ENCODE measurements at places on chromosomes 2 and 18. TPM values are rescaled to one million over a fixed set of nuclear protein-coding genes. Genes with fewer than 3 reads are reported as not detected.

The GCG gene
- not detected for total RNA-seq

The UGT1A3 gene
- not detected for total RNA-seq

- no peak for DNase-seq
Measured at GRCh38 chr2:159317392-159318088, 31.0 kb upstream of the WDSUB1 start.

GRCh38 chr2:173715441-173715840 is 249.7 kb downstream of the SP3 start:
- DNase-seq, result no peak

The LIMS3 gene
- 0.91 TPM for total RNA-seq

The AKAIN1 gene
- total RNA-seq, result not detected

DNA sequence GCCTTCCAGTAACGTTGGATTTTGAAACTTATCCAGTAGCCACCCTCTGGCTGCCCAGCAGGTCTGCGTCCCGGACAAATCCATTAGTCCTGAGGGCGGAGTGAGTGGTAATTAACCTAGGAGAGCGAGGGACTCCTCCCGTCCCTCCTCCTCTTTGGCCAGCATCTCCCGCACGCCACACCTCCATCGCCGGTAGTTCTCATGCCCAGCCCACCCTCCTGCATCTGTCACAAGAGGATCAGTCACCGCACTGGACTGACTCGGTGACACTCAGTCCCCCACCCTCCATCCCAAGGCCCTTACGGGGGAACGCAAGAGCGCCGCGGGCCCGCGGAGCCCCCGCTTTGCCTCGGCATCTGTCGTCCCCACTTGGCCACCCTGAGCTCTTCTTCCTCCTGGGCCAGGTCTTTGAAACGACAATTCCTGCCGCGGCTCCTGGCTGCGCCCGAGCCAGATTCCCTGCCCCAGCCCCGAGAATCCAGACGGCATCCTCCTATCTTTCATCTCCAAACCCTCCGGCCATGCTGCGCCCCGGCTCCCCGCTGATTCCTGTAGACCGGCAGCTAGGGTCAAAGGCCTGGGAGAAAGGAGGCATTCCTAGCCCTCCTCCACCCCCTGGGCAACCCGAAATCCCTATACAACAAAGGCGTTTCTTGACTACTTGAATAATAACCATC is 77.5 kb downstream of the EIF2AK3 start:
- no peak for DNase-seq

DNA sequence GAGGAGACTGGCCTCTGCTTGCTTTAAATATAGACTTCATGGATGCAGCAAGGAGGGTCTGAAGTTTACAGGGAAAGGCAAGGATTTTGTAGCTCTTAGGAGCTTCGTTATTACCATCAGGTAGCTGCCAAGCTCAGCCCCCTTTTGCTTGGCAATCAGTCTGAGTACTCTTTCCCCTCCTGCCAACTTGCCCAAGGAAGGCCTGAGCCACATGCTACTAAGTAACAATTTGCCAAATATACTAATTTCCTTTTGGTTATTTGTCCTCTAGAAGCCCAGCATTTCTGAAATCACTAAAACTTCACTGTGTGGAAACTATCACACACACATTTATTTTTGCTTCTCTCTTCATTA is 85.5 kb upstream of the ITPRID2 start:
- no peak for DNase-seq

The KCNF1 gene
- total RNA-seq, result not detected

The EFEMP1 gene
- not detected for total RNA-seq

The STARD6 gene
- total RNA-seq, result not detected

DNA sequence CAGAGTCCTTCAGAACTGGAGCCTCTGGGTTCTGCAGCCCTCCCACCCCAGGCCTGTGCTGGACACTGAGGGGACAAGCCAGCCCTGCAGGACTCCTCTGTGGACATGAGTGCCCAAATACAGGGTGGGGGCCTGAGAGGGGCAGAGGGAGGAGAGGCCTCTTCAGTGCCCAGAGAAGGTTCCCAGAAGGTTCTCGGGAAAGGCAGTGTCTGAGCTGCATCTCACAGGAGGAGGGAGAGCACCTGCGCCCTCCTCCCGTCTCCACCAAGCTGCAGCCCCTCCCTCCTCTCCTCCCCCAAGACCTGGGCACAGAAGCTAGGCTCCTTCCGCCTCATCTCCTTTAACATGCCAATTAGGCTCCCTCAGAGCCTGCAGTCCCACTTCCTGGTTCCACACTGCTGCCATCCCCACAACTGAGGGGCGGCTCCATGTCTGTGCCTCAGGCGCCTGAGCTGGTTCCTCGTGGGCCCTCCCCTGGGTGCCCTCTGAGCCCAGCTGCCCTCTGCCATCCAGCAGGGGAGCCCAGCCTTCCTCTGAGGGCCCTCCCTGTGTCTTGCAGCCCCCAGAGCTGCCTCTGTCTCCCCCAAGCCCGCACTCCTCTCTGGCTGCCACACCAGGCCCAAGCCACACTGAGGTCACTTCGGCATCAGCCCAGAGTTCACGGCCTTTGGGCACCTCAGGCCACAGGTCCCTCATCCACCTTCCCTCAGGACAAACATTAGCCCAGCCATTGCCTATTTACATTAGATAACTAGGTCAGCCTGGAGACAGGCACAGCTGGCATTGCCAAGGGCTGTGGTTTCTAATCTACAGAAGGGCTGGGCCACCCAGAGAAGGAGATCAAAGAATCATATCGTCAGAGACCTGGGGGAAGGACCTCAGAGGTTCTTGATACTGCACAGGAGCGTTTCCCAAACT is 28.9 kb downstream of the KCNK3 start:
- no peak for DNase-seq

DNA sequence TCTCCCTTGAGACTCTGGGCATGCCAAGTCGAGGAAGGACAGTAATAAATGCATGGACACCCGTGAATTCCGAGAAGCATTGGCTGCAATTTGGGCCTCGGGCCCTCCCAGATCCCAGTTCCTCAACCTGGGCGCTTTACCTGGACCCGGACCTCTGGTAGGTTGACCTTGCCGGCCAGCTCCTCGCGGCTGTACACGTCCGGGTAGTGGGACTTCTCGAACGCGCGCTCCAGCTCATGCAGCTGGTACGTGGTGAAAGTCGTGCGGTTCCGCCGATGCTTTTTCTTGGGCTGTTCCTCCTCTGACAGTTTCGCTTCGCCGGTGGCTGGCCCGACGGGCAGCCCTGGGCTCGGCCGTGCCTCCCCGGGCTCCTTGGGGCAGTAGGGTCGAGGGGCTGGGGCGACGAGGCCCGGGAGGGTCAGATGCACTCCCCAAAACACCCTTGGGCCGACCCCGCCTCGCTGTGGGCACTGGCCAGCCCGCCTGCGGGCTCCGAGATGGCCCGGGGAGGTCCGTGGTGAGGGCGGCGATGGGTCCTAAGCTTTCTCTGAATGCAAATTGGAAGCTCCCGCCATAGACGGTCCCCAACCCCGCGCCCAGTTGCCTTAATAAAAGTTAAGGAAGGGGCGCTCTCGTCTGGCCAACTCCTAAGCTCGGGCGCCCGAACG is 899 bp downstream of the RAX start:
- no peak for DNase-seq

DNA sequence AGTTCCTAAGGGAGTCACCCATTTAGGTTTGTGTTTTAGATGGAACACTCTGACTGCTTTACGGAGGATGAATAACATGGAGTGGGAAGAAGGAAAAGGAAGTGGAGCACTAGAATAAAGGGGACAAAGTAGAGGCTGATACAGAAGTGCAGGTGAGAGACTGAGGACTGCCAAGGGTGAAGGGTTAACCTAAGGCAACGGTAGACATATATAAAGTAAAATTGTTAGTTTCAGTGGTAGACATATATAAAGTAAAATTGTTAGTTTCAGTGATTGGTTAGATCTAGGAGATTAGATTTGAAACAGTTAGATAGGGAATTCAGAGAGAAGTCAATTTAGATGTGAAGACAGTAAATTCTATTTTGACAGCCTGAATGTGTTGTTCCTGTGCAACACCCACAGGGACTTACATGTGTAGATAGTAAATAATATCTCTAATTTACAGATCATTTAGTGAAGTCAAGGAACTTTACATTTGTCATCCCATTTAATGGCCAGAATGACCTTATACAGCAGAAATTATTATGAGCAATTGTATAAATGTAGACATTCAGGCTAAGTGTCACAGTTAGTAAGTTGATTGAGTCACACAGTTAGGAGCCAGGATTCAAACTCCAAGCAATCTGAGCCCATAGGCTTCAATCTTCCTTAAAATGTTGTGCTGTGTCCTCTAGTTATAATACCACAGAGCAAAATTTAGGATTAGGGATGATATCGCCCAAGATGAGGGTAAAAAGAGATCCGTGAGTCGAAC is 270.8 kb upstream of the UBE2E3 start:
- no peak for DNase-seq

- no peak for DNase-seq
Measured at GRCh38 chr2:10169053-10169578, 46.6 kb downstream of the RRM2 start.

The IL18R1 gene
- total RNA-seq, result 37.3 TPM

The CD8A gene
- total RNA-seq, result 666 TPM

The VWC2L gene
- not detected for total RNA-seq

The PFN4 gene
- not detected for total RNA-seq
